IMR-90 (cell line): ENCODE measurements at places on chromosomes 16 and 17. TPM values are rescaled to one million over a fixed set of nuclear protein-coding genes. Genes with fewer than 3 reads are reported as not detected.

MXRA7 gene
- 169 and 231 TPM in 2 replicates for total RNA-seq

DNA sequence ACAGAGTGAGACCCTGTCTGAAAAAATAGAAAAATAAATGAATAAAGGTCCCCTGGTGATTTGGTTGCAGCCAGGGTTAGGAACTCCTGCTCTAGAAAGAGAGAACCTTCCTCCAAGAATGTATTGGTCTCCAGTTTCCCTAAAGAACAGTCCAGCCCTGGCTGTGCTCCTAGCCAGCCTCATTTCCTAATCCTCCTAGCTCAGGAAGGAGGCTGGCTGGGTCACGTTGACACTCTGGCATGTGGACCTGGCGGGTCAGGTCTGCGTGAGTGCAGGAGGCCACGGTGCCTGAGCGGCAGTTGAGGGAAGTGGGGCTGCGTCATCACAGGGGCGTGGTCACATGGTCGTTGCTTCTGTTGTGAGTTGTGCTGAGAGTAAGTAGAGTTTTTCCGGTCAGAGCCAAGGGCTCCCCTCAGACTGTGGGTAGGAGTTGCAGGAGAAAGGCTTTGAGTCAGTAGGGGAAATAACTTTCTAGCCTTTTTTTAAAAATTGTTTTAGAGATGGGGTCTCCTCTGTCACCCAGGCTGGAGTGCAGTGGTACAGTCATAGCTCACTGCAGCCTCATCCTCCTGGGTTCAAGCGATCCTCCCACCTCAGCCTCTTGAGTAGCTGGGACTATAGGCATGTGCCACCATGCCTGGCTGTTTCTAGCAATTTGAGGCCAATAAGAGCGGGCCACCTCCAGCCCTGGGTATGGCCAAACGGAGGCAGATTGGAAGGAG lies 194.0 kb upstream of the CIBAR2 start:
- peak; percentile 87 for DNase-seq
- H3K4me3 ChIP-seq, result no peak overlapping the region
- no peak overlapping the region for H3K27ac ChIP-seq

- no peaks in the 10 kb centered on the region for H3K27me3 ChIP-seq
- peaks cover 9% of the 10 kb centered on the region for H3K4me1 ChIP-seq
- no peak overlapping the region for H3K4me3 ChIP-seq
- DNase-seq, result no peak
- H3K36me3 ChIP-seq, result no peaks in the 10 kb centered on the region
Observed at GRCh38 chr16:17340804-17341203, 130.0 kb downstream of the XYLT1 start.

DNA sequence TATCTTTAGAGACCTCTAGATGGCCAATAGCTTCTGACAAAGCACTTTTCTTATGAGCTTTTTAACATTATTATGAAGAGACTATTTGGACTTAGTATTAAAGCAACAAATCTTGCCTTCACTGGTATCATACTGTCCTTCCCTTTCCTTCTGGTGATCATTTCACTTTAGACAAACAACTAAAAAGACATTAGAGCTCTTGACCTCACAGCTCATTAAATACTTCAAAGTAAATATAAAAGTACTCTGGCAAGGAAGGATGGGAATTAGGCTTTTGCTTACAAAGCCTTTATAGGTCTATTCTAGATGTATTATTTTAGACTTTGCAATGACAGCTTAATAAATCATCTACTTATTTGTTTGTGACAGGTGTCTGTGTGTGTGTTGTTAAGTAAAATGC lies 11.1 kb downstream of the STXBP4 start:
- no peak overlapping the region for H3K27ac ChIP-seq
- H3K4me3 ChIP-seq, result no peak overlapping the region
- no peaks in the 10 kb centered on the region for H3K27me3 ChIP-seq
- H3K36me3 ChIP-seq, result no peaks in the 10 kb centered on the region
- no peak for DNase-seq
- peaks cover 3% of the 10 kb centered on the region; the same call in 1 of the 2 replicates for H3K4me1 ChIP-seq

- H3K27me3 ChIP-seq, result no peaks in the 10 kb centered on the region
- H3K4me1 ChIP-seq, result no peaks in the 10 kb centered on the region
- H3K36me3 ChIP-seq, result no peaks in the 10 kb centered on the region
- no peak overlapping the region for H3K27ac ChIP-seq
- H3K4me3 ChIP-seq, result no peak overlapping the region
- no peak for DNase-seq
Observed at GRCh38 chr16:80759419-80760162, 44.8 kb downstream of the CDYL2 start.

DNA sequence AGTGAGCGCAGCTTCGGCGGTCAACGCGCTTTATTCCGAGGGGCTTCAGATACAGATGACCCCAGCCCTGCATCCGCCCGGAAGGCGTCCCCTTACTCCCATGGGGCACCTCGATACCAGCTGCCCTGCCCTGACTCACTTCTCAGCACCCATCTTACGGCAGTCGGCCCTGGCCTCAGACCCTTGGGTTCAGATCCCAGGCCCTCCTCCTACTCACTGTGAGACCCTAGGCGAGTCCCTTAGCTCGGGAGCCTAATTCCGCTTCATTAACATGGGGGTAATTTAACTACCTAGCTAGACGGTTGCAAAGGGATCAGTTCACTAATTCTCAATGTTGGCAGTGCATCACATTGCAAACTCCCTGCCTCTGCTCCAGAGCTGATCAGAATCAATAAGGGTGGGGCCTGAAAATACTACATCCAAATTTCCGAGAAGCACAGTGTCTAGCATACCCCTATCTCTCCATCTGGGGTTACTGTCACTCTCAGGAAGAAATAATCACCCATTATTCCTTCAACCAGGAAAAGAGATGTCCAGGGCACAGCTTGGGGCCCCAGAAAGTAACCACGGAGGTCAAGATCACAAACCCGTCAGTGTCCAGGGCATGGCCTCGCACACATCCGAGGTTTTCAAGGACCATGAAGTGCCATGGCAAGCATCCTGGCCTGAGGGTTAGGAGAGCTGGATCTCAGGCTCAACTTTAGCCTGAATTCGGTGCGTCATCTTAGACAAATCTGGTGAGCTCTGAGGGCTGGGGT lies 415 bp upstream of the FLOT2 start:
- peak overlapping the region; percentile 79 for H3K4me3 ChIP-seq
- H3K27ac ChIP-seq, result peak overlapping the region; percentile 76
- no peaks in the 10 kb centered on the region for H3K36me3 ChIP-seq
- DNase-seq, result no peak
- peaks cover 9% of the 10 kb centered on the region for H3K4me1 ChIP-seq
- no peaks in the 10 kb centered on the region for H3K27me3 ChIP-seq
